Activated CD4-positive, alpha-beta T cell treated with anti-CD3 and anti-CD28 coated beads for 24 hours (primary cell): ENCODE measurements at places on chromosomes 3 and 15.

GRCh38 chr15:90959028-90959595 lies 4.4 kb downstream of the RCCD1 start:
- no peak for DNase-seq

- DNase-seq = no peak
Observed at GRCh38 chr3:86986671-86987420, 4.1 kb downstream of the VGLL3 start.

- no peak for DNase-seq
Observed at GRCh38 chr3:168248383-168249204, 152.9 kb upstream of the GOLIM4 start.

DNA sequence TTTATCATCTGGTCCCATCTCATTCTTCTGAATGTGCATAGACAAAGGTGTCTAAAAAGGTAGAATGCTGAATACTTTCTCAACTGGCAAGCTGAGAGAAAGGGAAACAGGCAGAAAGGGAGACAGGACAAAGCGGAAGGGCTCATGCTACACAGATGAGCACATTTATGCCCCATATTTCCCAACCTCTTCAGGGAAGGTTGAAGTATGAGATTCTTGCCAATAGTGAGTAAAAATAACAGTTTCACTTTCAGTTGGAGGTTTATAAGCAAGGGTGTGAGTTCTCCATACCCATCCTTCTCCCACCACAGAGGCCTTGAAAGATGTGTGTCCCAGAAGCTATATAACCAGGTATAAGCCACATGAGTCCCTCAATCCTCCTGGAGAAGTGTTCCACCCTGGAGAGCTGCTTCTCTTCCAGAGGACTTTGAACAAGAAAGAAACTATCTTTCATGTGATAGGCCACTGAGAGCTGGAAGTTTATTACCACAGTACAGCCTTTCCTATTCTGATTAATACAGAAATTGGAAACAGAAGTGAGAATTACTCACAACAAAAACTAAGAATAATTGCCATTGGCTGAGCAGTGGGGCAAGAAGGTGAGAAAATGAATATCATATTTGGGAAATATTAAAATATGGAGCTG lies 709.4 kb upstream of the NR2F2 start:
- DNase-seq = no peak

DNA sequence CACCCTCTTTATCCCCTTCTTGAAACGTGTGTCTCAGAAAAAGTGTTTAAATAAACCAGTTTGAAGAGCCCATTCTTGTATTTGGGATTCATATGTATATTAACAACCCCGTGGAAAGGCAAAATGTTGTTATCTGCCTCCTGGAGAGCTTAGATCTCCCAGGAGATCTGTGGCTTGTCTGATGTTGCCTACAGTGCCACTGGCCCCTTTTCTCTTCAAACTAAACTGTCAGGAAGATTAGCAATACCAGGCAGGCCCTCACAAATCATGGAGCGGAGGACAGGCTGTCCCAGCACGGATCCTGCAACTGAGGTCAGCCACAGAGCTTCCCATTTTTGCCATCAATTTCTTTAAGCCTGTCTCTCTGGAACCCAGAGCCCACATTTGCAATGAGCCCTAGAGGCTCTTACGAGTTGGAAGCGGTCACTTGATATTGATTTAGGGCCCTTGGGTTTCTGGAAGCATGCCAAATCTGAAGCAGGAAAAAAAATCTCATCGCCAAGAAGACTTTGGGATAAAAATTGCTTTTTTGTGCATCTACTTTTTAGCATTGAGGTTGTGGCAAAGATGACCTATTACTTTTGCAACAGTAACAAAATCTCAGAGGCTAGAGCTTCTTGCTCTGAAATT lies 234.1 kb downstream of the OPA1 start:
- DNase-seq = no peak

DNA sequence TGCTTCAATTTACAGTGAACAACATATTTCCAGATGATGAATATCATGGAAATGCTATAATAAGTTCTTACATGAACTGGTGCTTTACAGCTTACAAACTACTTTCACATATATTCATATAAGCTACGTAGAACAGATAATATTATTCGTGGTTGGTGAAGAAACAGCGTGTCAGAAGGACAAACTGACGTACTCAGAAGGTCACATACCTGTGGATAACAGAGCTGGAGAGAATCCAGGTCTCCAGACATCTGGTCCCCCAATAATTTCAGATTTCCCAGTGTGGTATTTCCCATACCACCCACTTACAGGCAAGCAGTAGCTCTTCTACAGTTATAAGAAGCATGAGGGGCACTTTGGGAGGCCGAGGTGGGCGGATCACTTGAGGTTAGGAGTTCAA lies 156.6 kb downstream of the PLD1 start:
- DNase-seq = no peak

- no peak for DNase-seq
Observed at GRCh38 chr3:173943264-173943663, 545.7 kb downstream of the NLGN1 start.

- no peak for DNase-seq
Observed at GRCh38 chr3:127487196-127487595, 103.3 kb downstream of the TPRA1 start.

- no peak for DNase-seq
Observed at GRCh38 chr15:80591938-80592825, 102.9 kb upstream of the ABHD17C start.

DNA sequence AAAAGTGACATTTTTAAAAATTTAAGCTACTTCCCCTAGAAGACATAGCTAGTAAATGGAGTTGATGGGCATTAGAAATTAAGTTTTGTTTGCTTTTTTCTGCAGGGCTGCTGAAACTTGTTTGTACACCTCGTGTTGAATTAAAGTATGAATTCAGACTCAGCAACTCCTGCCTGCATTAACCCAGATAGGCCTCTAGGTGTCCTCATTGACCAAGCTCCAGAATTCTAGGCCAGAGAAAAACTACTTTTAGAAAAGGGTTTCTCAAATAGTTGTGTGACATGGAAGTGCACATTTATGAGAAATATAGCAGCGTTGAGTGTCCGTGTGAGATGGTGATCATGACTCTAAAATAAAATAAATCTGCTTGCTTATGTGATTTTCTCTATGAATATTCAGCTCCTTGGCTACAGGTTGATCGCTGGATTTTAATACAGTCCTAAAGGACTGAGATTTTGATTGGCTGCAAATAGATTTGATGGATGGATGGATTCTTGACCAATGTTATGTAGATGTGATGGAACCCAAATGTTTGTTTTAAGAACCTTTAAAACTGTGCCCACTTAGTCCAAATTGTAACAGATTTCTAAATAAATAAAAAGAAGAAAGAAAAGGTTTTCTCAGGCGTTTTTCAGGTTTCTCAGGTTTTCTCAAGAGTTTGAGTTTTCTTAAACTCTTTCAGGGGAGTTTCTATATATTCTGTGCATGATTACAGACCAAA lies 39.4 kb upstream of the LMOD3 start:
- DNase-seq = peak; percentile 20

DNA sequence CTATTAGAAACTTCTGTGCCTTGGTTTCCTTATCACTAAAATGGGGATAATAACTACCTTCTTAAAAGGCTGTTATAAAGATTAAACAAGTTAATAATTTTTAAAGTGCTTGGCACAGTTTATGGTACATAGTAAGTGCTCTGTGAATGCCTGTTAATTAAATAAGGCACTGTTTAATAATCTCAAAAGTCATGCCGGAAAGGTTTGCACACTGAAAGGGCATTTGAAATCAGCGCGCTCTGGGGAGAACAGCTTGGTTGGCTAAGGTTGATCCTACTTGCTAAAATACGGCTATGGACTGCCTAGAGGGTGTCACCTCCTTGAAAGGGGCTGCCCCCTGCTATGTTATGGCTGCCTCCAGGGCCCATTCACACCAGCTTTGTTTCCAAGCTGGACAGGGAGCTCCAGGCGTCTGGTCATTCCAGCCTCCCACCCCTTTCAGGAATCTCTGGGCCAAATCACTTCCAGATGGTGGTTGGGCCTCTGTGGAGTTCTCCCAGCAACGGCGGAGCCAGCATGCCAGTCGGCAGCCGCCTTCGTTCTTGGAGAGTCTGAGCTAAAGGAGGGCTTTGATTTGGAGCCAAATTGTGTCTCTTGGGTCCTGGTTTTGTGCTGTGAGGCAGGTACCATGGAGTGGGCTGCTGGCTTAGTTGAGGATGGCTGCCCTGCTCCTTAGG lies 5.9 kb downstream of the FLNB start:
- no peak for DNase-seq

GRCh38 chr3:50612970-50613846 lies 1.6 kb upstream of the CISH start:
- no peak for DNase-seq

GRCh38 chr15:83574345-83574744 lies 79.6 kb upstream of the ADAMTSL3 start:
- DNase-seq = no peak

DNA sequence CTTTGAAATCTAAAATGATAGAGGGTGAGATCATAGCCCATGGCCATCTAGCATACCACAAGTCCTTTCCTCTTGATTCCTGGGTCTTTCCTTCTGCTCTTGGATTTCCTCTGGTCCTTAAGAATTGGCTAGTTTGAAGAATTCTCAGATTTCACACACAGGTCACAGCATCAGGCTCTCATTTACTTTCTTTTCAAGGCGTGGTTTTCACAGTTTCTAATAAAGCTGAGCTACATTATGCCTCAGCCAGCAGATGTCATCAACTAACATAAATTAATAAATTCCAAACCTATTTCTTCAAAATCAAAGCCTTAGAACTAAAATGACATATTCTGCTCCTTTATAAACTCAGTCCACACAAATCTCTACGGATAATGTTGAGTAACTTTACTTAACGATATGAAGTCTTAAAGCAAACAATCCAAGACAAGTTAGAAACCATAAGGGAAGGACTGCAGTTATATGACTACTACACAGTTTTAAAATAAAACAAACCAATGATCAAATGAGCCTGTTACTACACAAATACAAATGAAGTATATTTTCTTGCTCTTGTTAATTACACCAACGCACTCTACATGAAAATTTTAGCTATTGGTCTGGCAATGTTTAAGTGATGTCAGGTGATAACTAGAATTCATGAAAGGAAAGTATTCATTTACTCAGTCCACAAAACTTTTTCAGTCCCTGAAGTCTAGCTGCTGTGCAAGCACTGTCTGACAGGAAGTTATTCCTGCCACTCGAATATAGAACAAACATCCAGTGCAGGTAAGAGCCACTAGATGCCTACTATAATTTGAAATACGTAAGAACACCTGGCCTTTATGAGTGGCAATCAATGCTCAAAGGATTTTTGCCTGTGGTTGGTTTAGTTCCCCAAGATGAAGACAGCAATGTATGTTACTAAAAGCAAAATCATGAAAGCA lies 9.2 kb downstream of the CCDC14 start:
- DNase-seq = no peak

- no peak for DNase-seq
Observed at GRCh38 chr3:78041486-78041885, 1001.6 kb downstream of the ROBO2 start.

GRCh38 chr15:57306944-57307411 lies 69.3 kb upstream of the CGNL1 start:
- no peak for DNase-seq

DNA sequence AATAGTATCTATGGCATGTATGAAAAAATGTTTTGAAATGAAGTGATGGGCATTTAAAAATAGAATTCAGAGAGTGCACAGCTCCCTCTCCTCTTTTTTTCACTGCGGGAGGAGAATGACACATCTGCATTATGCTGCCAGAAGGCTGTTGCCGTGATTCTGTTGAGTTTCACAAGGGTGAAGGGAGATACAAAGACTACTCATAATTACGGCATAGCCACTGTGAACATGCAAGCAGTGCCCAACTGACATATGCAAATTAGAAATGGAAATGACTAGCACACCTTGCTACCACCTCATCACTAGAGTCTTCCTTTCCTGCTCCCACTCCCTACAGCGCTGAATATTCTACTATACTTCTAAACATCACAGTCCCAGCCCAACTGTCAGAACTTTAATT lies 20.1 kb downstream of the IFT57 start:
- no peak for DNase-seq

GRCh38 chr3:22935040-22935439 lies 268.1 kb upstream of the UBE2E2 start:
- DNase-seq = no peak

GRCh38 chr3:39388741-39389248 lies 5.6 kb downstream of the SLC25A38 start:
- no peak for DNase-seq

DNA sequence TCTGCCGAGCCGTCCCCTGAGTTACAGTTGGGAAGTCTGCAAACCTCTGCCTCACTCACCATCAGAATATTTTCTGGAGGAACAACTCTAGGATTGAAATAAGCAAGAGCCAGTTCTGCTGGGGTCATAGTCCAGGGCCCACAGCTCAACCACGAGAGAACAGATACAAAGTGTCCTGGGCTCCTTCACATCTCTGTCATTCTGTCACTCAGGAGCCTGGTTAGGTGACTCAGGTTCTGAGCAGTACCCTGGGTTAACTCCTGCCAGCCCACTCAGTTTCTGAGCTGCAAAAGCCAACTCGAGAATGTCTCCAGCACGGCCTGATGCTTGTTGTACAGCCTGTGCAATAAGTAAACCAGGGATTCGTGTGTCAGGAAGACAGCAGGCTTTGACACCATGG lies 155.7 kb downstream of the SLCO3A1 start:
- no peak for DNase-seq

GRCh38 chr3:3881050-3881449 lies 81.8 kb downstream of the LRRN1 start:
- DNase-seq = no peak

DNA sequence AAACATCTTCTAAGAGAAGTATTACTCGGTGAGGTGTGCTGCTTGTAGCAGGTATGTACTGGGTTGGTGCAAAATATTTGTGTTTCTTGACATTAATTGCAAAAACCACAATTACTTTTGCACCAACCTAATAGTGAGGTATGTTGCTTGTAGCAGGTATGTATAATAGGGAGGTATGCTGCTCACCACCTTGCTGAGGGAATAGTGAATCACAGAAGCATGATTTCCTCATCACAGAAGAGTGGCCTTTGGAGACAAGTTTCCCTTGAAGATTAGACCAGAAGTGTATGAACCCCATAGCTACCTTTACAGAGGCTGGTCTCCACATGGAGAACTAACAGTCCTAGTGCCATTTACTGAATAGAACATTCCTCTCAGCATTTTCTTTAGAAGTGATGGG lies 15.5 kb downstream of the DCP1A start:
- no peak for DNase-seq

- no peak for DNase-seq
Observed at GRCh38 chr3:64079369-64080150, 56.3 kb upstream of the PSMD6 start.
